ENCODE measurements at places on chromosomes 7 and 10.

DNA sequence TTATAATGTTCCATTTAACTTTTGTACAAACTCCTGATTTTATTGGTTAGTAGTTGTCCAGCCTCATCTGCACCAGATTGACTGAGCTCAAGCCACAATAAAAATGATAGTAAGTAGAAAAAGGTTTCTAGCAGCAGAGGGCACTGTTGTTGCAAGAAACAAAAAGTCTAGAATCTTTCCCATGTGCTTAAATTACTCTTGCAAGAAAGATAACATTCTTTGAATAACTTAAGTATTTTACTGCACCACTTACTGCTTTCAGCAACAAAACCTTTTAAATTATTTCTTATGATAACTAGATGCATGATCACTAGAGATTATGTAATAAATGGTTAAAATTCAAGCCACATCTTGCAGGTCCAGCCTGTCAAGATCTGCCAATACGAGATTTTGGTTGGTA, 27.0 kb downstream of the LMOD2 start:
- no peak for DNase-seq

GRCh38 chr7:49631071-49631815, 142.2 kb upstream of the VWC2 start:
- no peak for DNase-seq

GRCh38 chr10:133279326-133280226, 2.9 kb upstream of the ADAM8 start:
- no peak for DNase-seq

DNA sequence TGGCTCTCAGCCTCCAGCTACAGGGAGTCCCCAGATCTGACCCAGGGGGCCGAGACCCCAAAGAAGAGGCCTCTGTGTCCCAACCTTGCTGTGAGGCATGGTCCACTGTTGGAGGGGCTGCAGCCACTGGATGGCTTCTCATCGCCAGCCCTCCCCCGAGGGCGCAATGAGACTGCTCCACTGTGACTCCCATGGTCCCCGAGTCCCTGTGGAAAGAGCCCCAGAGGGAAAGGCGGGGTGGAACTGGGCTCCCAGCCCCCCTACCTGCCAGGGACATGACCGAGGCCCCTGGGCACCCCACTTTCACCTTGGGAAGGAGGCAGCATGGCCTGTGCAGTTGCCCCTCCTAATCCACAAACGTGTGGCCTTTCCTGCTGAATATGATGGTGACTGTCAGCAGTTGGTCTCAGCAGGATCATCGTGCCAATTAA, 33.5 kb upstream of the RET start:
- no peak for DNase-seq

DNA sequence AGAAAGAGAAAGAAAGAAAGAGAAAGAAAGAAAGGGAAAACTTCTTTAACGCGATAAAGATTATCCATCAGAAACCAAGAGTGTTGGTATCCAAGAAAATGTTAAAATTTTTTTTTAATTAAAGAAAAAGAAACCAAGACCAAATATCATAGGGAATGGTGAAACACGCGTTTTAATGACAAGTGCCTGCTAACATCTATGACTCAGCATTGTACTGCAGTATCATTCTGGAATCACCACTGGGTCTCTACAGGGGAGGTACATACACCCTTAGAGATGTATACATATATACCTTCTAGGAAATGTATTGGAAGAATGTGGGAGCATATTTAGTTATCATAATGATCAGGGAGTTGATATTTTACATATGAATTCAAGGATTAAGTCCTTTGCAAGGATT, 32.1 kb upstream of the PIK3AP1 start:
- no peak for DNase-seq

GRCh38 chr10:102358712-102359382, 36.7 kb upstream of the NFKB2 start:
- no peak for DNase-seq

DNA sequence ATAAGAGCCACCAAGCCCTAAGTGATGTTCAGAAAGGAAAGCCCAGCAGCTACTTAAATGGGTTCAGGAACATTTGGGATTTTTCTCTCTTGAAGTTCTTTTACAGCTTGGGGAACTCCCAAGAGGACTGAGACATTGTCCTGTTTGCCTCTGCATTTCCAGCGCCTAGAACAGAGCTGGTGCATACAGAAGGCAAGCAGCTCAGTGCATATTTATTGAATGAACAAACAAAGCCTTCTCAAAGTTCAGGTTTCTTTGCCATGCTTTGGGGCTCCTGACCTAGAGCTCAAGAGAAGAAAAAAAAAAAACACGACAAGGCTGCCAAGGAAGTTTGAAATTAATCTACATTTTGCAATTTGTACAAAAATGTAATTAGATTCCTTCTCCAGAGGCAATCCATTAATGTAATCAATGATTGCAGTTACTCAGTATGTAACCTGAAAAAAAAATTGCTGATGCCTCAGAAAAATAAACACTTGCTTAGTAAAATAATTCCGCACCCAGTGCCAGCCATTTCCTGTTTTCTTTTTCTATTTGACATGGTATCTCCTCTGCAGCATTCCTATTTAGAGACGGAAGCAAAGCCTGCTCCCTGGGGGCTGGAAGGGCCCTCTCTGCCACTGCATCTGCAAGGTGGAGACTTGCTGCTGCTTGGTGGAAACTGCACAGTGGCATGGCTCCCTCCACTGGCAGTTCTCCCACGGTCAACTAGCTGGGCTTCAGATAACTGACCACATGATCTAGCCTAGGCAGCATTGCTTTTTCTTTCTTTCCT, 157.3 kb downstream of the TMEM178B start:
- no peak for DNase-seq

DNA sequence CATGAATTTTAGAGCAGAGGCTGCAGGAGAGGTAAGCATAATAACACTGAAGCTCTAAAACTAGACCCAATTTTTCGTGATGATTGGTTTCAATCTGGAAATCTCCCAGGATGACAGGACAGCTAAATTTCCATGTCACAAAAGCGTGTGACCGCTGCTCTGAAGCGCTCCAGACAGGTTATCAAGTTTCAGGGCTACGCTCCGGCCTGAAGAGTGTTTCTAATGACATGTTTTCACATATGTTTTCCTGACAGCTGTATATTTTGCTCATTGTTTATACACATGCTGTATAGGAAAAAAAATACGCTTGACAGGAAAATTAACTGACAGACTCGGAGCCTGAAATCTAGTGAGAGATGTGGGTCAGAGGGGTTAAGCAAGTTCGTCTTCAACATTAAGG, 219.8 kb upstream of the BMPER start:
- no peak for DNase-seq

DNA sequence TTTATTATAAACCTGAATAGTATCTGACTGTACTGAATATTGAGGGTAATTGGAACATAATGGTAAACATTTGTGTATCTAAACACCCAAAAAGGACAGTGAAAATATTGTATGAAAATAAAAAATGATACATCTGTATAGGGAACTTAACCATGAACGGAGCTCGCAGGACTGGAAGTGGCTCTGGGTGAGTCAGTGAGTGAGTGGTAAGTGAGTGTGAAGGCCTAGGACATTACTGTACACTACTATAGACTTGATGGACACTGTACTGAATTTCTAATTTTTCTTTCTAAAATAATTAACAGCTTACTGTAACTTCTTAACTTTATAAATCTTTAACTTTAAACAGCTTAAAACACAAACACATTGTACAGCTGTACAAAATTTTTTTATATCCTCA, 454.5 kb upstream of the FZD8 start:
- DNase-seq = no peak

DNA sequence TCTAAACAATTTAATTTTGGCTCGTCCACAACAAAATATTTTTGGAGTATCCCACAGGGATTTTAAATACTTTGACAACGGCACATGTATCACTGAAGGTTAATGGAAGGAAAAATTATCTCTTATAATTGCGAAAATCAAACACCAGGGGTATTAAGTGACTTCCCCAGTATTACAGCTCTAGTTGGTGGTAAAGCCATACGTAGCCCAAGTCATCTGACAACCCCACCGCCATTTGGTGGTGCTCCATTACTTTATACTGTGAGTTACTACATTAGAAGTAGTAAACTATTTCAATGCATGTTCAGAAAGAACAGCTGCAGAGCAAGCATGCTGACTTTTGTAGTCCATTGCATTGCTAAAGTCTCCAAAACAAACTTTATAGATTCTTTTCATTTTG, 179.7 kb downstream of the HGF start:
- no peak for DNase-seq

DNA sequence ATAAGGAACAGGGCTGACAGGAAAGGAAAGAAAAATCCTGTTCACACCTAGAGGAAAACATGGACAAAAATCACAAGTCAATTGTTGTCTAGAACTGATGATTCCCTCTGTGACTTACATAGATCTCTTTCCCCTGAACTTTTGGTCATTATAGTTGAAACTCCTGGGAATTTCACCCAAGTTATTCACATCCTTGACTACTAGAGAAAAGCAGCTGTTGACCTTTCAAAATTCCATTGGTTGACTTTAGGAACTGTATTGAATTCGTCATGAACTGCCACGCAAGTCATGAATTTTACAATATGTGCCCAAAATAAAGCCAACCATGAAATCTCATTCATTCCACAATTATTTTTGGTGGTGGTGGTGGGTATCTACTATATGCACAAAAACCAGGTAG, 104.3 kb downstream of the UBE2H start:
- no peak for DNase-seq

DNA sequence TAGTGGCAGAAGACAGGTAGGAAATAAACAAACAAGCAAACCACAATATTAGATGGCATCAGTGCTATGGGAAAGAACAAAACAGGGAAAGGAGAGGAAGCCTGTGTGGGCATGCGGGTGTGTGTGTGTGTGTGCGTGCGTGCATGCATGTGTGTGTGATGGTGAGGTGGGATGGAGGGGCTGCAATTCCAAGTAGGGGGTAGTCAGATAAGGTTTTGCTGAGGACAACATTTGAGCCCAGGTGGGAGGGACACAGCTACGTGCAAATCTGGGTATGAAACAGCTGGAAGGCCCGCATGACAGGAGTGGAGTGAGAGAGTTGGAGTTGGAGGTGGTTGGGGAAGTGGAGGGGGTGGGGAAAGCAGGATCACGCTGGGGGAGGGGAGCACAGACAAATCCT, 121.0 kb upstream of the PARD3 start:
- no peak for DNase-seq

GRCh38 chr7:35691827-35692307, 3.1 kb downstream of the HERPUD2 start:
- no peak for DNase-seq

DNA sequence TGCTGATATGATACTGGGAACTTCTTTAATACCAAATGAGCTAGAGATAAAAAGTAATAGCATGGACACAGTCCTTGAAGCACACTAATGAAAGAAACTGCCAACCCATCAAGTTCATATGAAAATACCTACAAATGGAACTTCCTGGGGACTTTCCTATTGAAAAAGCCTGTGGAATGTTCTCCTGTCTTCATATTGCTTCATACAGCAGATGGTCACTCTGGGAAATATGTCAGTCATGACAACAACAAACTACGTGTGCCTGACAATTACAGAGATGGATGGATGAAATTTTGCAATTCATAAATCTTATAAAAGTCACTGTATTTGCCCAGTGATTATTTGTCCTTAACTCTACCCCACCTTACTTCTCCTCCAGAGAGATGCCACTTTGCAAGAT, 106.6 kb upstream of the COL1A2 start:
- DNase-seq = no peak
